ENCODE measurements at places on chromosomes 16 and 17.

GRCh38 chr17:65542610-65543009 lies 18.8 kb downstream of the AXIN2 start:
- no peak for DNase-seq

DNA sequence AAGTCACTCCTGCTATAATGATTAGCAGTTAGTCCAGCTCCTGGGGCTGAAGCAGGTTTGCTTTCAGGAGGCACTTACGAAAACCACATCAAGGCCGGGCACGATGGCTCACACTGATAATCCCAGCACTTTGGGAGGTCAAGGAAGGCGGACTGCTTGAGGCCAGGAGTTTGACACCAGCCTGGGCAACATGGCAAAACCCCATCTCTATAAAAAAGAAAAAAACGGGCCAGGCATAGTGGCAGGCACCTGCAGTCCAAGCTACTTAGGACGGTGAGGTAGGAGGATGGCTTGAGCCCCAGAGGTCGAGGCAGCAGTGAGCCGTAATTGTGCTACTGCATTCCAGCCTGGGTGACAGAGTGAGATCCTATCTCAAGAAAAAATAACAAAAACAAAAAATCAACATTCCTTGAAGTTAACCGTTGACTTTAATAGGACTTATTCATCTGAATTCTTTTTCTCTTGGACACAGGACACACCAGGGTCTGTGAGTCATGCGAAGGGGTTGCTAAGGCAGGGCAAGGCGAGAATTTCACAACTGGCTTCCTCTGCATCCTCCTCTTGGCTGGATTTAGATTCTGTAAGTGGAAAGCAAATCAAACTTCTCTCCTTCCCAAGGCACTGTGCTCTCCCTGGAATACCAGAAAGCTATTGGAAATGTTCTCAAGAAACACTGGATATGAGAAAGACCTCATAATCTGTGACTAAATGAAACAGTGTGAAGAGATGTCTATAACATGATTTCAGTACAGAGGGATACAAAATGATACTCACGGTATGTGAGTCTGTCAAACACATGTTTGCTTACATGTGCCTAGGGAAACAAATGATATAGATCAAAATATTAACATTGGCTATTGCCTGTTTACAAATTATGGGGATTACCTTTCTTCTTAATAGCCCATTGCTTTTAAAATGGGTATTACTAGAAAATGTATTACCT lies 99.5 kb downstream of the SYCE1L start:
- DNase-seq, result no peak

- no peak for DNase-seq
Observed at GRCh38 chr17:42686520-42687128, 4.3 kb downstream of the CNTNAP1 start.

DNA sequence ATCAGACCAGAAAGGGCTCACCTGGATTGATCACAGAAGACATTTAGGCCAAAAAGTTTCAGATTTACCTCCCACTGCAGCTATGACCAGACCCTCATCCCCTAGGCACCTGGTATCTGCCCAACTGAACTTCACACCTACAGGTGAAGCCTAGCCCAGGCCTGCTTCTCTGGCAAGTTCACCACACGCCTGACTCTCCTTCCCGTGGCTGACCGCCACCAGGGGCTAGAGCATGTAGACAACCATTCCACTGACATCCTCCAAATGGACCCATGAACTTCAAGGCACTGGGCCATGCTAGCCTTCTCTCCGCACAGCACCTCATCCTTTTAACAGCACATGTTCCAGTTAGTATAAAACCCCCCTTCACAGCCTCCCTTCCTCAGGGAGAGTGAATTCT lies 18.8 kb downstream of the ZCCHC14 start:
- DNase-seq, result no peak

DNA sequence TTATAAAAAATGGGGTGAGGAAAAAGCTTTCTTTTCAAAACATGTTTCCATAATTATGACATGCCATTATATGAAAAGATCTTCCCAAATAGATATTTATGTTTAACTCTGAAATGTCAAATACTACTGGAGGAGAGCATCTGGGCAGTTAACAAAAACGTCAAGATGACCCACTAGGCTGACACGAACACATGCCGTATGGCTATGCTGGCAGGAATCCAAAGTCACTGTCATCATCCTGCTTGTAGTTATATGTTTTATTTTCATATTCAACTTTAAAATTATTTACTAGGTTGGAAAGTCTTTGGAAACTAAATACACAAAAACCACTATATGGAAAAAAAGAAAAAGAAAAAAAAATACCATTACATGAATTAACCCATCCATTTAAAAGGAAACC lies 27.3 kb downstream of the ANKFY1 start:
- no peak for DNase-seq

- DNase-seq, result no peak
Observed at GRCh38 chr17:50685334-50685665, 22.4 kb downstream of the ANKRD40 start.

DNA sequence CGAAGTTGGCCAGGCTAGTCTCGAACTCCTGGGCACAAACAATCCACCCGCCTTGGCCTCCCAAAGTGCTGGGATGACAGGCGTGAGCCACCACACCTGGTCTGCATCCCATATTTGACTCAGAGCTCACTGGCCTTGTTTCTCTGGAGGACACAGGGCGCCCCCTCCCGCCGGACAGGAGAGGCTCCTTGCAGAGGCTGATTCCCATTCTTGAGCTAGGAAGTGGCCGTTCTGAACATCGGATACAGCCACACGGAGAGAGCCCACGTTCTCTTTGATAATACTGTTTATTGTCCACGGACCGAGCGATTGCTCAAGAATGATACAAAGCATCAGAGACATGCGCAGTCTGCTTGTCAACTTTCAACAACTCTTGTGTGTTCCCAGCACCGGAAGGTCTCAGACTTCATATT lies 12.1 kb upstream of the USP36 start:
- no peak for DNase-seq

- no peak for DNase-seq
Observed at GRCh38 chr16:24685539-24686432, 43.7 kb upstream of the TNRC6A start.

DNA sequence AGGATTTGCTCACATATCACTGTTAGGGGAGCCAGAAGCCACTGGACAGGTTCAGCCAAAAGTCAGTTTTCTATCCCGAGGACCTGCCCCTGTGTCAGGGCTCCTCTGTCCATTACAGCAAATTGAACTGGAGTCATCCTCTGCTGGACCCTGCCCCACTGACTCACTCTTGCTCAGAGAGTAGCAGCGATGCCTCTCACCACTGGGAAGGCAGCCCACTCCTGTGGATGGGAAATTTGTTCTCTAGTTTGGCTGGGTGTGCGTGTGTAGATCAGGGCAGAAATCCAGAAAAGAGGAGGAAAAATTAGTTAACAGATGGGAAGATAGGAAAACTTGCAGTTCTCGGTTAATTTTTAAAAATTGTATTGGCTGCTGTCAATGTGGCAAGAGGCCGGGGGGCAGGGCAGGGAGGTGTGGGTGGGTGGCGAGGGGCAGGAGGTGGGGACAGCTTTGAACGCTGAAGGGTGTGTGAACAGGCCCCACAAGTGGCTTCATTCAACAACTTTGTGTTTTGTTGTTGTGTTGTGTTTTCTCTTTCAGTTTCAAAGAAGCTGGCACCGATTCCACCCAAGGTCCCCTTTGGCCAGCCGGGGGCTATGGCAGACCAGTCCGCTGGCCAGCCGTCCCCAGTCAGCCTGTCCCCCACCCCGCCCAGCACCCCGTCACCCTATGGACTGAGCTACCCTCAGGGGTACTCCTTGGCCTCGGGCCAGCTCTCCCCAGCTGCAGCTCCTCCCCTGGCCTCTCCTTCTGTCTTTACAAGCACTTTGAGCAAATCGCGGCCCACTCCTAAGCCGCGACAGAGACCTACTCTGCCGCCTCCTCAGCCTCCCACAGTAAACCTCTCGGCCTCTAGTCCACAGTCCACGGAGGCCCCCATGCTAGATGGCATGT lies 33.6 kb downstream of the ELAC2 start:
- DNase-seq, result no peak

- DNase-seq, result no peak
Observed at GRCh38 chr16:54720259-54720658, 210.4 kb upstream of the IRX5 start.

DNA sequence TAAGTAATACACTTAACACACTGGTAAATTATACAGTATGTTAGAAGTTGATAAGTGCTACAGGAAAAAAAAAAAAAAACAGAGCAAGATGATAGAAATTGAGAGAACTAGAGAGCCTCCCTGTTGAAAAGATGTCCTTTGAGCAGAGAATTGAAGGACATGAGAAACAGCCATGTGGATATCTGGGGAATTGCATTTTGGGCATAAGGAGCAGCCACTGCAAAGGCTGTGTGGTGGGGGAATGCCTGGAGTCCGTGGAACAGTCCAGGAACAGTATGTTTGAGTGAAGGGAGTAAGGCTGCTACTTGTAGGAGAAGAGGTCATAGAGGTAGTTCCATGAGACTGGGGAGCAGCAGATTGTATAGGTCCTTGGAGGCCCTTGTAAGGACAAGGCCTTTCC lies 178.4 kb downstream of the FTO start:
- no peak for DNase-seq

GRCh38 chr17:70071620-70072019 lies 3.4 kb upstream of the KCNJ16 start:
- DNase-seq, result no peak

DNA sequence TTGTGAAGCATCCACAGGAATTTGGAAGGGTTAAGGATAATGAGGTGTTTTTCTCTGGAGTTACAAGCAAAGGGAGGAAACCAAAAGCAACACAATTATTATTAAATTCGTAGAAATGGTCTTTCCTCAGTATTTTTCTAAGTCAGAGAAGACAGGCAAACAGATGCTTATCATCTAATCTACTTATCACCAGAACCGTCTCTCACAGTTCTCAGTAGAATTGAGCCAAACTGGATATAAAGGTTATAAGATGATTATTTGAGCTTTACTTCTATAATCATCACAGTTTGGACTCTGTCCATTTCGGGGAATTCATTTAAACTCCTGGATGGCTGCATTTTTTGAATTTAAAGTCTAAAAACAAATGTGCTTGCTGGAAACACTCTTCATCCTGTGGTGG lies 245.0 kb downstream of the KCNJ2 start:
- DNase-seq, result no peak

GRCh38 chr16:86929057-86929871 lies 350.9 kb downstream of the FOXL1 start:
- no peak for DNase-seq

DNA sequence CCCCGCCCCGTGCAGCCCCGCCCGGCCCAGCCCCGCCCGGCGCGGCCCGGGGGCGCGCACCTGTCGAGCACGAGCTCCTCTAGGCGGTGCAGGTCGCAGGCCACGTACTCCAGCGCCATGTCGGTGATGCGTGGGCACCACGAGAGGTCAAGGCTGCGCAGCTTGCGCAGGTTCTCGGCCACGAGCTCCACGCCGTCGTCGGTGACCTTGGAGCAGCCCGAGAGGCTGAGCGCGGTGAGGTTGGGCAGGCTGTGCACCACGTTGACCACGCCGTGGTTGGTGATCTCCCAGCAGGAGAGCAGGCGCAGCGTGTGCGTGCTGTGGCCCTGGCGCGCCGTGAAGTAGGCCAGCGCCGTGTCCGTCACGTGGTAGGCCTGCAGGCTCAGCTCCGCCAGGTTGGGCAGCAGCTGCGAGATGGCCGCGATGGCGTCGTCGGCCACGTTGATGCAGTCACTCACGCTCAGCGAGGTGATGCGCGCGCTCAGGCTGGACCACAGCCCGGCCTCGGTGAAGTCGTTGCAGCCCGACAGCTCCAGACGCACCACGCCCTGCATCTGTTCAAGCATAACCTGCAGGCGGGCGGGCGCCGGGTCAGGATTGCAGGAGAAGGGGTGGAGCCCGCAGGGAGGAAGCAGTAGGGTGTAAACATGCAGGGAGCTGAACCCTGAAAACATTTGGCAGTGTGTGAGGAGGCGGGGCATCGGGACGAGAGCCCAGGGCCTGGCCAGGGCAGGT lies 5.3 kb upstream of the WDR24 start:
- DNase-seq, result peak; percentile 58

DNA sequence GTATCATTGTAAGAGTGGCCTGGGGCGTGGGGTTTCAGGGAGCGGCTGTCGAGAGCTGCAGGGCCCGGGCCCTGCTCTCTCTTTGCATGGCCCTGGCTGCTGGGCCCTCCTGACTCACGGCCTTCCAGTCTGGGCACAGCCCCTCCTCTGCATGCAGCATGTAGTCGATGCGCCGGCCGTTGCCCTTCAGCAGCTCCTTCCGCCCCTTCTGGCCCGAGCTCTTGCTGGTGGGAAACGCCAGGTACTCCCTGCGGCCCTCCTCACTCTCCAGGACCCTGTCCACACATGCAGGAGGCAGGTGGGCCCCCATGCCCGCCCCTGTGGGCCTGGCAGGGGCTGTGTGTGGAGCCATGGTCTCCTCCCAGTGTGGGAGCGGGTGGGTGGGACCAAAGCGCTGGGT lies 50.7 kb downstream of the PRMT7 start:
- no peak for DNase-seq

- no peak for DNase-seq
Observed at GRCh38 chr16:51155820-51156806, 5.0 kb upstream of the SALL1 start.

DNA sequence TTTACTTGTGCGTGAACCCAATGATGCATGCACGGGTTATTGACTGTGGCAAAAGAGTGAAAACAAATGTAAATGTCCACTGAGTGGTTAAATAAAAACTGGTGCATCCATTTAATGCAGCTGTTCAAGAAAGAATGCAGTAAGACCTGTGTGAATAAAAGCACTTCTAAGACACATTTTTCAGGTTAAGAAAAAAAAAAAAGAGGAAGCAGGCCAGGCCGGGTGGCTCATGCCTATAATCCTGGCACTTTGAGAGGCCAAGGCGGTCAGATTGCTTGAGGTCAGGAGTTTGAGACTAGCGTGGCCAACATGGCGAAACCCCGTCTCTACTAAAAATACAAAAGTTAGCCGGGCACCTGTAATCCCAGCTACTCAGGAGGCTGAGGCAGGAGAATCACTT lies 11.8 kb downstream of the CNGB1 start:
- DNase-seq, result no peak

DNA sequence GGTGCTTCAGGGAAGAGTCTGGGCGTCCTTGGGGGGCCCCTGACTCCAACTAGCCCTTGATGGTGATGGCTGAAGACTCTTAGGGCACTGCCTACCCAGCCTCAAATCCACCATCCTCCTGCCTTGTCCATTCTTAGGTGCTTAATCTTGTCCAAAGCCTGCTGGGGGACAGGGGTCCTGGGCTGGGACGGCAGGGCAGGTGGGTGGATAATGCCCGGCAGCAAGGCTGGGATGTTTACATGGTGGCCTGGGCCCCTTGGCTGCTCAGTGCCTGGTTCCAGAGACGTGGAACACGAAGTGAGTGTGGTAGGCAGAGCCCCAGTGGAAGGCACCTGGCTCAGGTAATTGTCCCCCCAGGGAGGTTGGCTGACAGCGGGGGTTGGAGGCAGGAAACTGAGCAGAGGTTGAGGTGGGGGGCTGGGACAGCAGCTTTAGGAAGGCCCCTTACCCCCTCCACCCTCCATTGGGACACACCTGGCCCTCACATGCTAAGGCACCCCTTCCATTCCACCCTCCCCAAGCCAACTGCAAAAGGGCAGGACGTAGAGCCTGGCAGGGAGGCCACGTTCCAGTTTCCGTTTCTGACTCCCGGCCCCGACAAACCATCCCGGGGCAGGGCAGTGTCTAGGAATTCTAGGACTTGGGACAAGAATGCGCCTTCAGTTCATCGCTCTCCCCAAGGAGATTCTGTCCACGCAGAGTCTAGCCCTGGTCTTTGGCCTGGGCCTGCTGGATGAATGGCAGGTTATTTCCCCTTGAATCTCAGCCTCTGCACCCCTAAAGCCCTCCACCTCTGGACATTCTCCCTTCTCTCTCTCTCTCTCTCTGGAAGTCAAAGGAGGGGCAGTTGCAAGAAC lies 1.9 kb downstream of the FOXJ1 start:
- no peak for DNase-seq
